ENCODE measurements at places on chromosomes 2 and 18. TPM values are rescaled to one million over a fixed set of nuclear protein-coding genes. Genes with fewer than 3 reads are reported as not detected.

GRCh38 chr2:223056701-223057418, 4.9 kb downstream of the KCNE4 start:
- H3K27me3 ChIP-seq = no peaks in the 10 kb centered on the region
- H3K36me3 ChIP-seq = no peaks in the 10 kb centered on the region
- no peak overlapping the region for H3K4me3 ChIP-seq
- no peak overlapping the region for H3K27ac ChIP-seq
- peaks cover 17% of the 10 kb centered on the region for H3K4me1 ChIP-seq
- no peak for DNase-seq

DNA sequence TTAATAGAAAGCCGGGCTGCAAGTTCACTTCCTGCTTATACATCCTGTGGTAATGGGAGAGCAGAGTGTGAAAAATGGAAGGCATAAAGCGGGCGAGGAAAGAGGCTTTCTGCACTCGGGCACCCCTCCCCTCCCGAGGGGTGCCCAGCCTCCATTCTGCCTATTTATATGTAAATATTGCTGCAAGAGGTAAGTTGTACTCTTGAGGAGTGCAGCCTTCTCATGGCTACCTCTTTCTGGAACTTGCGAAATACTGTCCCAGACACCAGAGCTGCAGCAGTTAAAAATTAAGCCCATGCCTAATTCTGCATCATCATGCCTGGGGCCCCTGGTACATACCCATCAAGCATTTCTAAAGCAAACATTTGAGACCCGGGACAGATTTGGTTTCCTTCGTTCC, 156.0 kb downstream of the GBX2 start:
- no peaks in the 10 kb centered on the region for H3K27me3 ChIP-seq
- no peak for DNase-seq
- H3K27ac ChIP-seq = no peak overlapping the region

DNA sequence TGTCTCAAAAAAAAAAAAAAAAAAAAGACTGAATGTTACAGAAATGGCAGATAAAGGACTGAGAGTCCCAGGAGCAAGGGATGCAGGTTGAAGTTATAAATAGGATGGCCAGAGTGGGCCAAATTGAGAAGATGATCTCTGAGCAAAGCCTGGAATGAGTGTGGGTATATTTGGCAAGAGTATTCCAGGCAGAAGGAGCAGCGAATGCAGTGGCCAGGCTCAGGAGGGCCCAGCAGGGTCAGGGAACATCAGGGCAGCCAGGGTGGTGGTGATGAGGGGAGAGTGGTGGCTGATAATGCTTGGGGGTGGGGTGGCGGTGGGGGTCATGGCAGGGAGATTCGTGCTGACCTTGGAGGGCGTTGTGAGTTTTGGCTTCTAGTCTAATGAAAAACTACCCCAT, 141.3 kb upstream of the AGAP1 start:
- no peak overlapping the region for H3K4me3 ChIP-seq
- no peak for DNase-seq
- no peak overlapping the region for H3K27ac ChIP-seq
- no peaks in the 10 kb centered on the region for H3K27me3 ChIP-seq

The CD8B2 gene
- total RNA-seq = 0.10 TPM

- no peak for DNase-seq
- H3K27ac ChIP-seq = no peak overlapping the region
- H3K27me3 ChIP-seq = no peaks in the 10 kb centered on the region
- peaks cover 3% of the 10 kb centered on the region for H3K4me1 ChIP-seq
- no peak overlapping the region for H3K4me3 ChIP-seq
Measured at GRCh38 chr18:62432176-62432575, 90.6 kb upstream of the ZCCHC2 start.

- no peaks in the 10 kb centered on the region for H3K4me1 ChIP-seq
- no peak overlapping the region for H3K27ac ChIP-seq
- H3K4me3 ChIP-seq = no peak overlapping the region
- no peaks in the 10 kb centered on the region for H3K36me3 ChIP-seq
- DNase-seq = no peak
Measured at GRCh38 chr2:6944555-6944954, 27.3 kb downstream of the RNF144A start.

The ITGB6 gene
- not detected for total RNA-seq

All from aorta (tissue), 5 donors.